ENCODE measurements at places on chromosomes 4 and X. TPM values are rescaled to one million over a fixed set of nuclear protein-coding genes. Genes with fewer than 3 reads are reported as not detected.
A peak's percentile ranks its signal among the peaks of the same experiment; 100 is the strongest.

EREG gene
- 1.1 TPM for total RNA-seq

DNA sequence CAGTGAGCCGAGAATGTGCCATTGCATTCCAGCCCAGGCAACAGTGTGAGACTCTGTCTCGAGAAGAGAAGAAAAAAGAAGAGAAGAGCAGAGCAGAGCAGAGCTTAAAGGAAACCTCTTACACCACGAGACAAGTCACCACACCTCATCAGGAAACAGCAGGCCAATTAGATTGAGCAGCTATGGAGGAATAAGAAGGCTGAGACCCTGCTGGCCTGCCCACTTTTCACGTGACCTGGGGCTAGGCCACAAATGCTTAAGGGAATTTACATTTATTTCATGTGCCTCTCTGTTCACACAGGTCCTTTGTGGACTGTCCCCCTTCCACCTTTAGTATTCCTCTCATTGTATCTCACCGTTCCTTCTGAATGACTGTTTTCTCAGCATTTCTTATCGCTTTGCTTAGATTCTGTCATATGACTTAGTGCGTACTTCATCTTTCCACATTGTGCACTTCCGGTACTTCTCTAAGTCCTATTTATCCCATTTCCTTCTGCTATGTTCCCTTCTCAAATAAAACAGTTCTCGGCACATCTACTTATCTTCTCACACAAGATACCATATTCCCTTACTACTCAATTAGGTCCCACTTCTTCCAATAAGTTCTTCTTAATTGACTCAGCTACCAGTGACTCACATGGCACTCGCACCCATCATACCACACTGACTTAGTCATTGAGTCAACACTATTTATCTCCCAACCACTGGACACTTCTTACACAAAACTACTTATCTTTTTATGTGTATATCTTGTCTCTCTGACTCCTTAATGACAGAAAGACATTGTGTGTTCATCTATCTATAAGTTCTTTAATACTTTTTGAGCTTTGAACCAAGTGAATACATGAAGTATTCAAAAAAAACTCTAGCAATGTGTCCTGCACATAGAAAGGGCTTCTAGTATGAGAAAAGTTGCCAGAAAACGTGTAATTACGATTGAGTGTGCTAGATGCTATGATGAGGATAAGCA, 11.0 kb downstream of the CUL4B start:
- DNase-seq, result peak; percentile 73

DNA sequence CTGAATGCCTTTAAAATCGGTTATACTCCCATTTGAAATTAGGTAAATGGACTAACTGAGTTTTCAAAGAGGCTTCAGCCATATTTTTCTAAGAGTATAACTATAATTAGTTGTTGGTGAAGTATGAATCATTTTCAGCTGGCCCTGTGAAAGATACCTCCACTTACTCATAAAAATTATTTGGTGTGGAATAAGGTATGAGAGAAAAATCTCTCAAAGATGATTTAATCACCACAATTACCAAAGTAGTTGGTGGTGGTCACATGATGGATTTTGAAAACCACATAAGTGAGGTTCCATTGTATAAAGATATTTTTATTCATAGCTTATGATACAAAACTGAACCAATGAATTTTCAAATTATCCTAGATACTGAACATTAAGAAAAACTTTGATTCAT, 9.0 kb upstream of the KLHL2 start:
- no peak for DNase-seq

- DNase-seq, result no peak
Measured at GRCh38 chr4:25809996-25810395, 52.8 kb downstream of the SEL1L3 start.

DNA sequence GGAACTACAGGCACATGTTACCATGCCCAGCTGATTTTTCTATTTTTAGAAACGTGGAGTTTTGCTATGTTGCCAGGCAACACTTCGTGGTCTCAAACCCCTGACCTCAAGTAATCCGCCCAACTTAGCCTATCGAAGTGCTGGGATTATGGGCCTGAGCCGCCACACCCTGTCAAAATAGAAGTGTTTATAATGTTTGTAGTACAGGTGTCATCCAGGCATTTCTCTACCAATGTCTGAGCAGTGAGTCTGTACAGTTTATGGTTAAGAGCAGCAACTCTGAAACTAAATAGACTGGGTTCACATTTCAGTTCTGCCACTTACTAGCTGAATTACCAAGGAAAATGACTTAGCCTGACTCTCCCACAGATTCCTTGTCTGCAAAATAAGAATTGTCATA, 460.4 kb upstream of the GALNT7 start:
- DNase-seq, result no peak

GRCh38 chr4:189098932-189099696, 841.6 kb upstream of the FRG1 start:
- DNase-seq, result no peak

MAGEA11 gene
- total RNA-seq, result not detected
